ENCODE measurements at places on chromosomes 2 and 18.

DNA sequence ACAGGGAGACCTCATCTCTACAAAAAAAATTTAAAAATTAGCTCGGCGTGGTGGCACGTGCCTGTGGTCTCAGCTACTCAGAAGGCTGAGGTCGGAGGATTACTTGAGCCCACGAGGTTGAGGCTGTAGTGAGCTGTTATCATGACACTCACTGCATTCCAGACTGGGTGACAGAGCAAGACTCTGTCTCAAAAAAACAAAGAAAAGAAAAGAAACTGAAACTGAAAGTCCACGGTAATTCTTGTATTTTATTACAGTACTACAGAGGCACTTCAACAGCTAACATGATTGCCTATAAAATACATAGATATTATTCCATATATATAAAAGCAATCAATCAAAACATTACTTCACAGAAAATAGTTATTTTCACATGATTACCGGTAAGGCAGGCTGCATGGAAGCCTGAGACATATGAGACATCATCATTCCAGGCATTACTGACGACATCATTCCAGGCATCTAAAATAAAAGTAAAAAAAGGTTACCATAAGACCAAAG lies 23.1 kb downstream of the PRPF40A start:
- DNase-seq, result no peak

DNA sequence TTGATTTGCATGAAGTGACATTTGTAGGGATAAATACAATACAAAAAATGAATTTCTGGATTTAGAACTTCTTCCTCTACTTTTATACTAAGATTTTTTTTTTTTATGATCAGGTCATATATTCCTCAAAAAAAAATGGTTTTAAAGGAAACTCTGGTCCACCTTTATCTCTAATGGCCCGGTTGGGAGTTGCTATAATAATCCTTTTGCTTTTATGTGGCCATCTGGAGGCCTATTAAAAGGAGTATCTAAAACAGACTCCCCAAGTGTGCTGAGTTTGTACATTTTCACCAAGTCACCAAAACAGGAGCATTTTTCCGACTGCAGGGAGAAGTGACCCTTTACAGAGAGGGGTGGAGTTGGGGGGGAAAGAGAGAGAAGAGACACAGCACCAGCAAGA lies 329.2 kb upstream of the FIGN start:
- no peak for DNase-seq

DNA sequence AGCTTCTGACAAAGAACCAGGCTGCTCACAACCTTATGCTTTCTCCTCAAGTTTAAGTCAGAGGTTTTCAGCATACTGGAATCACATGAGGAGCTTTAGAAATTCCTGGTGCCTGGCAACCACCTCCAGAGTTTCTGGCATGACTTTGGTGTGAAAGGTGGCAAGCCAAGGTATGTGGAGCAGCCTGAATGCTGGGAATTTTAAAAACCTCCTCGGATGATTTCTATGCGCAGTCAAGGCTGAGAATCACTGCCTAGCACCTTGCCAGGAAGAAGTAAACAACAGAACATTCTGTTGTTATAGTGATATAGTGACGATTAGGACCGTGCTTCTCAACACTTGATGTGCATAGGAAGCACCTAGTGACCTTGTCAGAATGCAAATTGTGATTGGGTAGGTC lies 11.7 kb downstream of the CCBE1 start:
- DNase-seq, result no peak

DNA sequence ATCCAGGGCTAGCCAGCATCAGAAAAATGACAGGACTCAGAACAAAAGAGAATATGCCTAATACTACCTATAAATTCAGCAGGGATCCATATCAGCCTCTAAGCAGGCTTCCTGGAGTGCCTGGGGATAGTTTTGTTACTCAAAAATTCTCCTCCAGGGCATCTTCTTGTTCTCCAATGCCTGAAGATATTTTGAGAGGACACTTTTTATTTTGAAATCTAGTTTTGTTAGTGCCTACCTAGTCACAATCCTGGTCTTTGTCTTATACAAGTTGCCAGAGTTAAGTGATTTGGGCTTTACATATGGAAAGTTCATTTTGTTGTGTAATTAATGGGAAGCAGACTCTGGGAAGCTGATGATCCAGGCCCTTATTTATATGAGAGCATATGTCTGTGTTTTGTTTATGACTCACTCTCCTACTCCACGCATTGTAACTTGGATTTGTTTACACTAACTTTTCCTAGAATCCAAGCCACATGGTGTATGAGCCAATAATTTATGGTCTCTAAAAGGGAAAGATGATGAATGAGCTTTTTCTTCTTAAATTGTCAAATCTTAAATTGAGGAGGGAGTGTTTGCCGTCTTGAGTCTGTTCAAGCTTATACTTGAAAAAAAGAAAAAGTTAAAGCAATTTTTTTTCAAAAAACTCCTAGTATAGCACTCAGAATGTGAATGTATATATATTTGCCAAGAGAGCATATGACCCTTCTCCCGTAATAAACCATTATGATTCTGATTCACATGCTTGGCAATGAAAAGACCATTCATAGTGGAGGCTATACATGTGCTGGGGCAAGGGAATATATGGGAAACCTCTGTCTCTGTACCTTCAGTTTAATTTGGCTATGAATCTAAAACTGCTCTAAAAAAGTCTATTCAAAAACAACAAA lies 370.3 kb downstream of the SETBP1 start:
- no peak for DNase-seq

GRCh38 chr18:45527891-45528290 lies 87.4 kb upstream of the SLC14A2 start:
- DNase-seq, result no peak
